Upper lobe of left lung (tissue), 6 donors: ENCODE measurements at places on chromosomes 4 and X. TPM values are rescaled to one million over a fixed set of nuclear protein-coding genes. Genes with fewer than 3 reads are reported as not detected.

DNA sequence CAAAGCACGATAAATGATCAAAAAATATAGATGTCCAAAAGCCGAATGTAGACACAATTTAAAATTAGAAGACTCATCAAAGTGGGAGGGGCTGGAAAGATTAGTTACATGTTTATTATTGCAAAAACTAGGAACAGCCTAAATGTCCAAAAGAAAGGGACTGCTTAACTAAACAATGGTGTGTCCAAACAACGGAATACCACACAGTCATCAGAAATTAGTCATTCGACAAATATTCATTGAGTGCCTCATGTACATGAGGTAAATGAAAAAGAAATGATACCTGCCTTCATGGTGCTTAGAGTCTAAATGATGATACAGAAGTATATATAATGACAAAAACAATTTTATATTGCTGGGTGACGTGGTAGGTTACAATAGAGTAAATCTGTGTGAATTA, 139.7 kb downstream of the MAML3 start:
- H3K27ac ChIP-seq: no peak overlapping the region
- H3K36me3 ChIP-seq: no peaks in the 10 kb centered on the region
- no peaks in the 10 kb centered on the region for H3K27me3 ChIP-seq
- H3K4me1 ChIP-seq: peaks cover 9% of the 10 kb centered on the region
- DNase-seq: no peak
- H3K4me3 ChIP-seq: no peak overlapping the region

DNA sequence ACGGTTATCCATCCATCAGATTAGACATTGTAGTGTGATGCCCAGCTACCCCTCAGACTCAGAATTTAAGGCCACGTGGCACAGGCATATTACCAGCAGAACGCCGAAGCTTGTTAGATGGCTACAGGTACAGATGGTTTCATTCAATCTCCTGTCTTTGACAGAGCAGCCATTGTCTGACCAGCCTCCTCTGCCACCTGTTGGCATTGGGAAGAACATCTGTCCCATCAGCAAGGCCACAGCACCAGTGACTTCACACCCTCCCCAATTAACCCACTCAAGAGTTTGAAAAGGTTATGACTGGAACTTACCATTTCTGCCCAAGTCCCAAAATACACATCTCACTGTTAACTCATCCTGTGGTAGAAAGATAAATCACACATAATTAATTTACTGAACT, 22.0 kb upstream of the PHKA2 start:
- H3K36me3 ChIP-seq: no peaks in the 10 kb centered on the region
- no peaks in the 10 kb centered on the region for H3K27me3 ChIP-seq
- H3K27ac ChIP-seq: no peak overlapping the region
- DNase-seq: no peak
- no peaks in the 10 kb centered on the region for H3K4me1 ChIP-seq

DUX4 gene
- not detected for total RNA-seq

DGAT2L6 gene
- total RNA-seq: not detected
